NCI-H460 (cell line): ENCODE measurements at places on chromosomes 7 and 10. TPM values are rescaled to one million over a fixed set of nuclear protein-coding genes. Genes with fewer than 3 reads are reported as not detected.

PSD gene
- 0.29 and 0.32 TPM in 2 replicates for total RNA-seq

CFAP46 gene
- 2.1 and 2.7 TPM in 2 replicates for total RNA-seq

LBX1 gene
- total RNA-seq, result 0.10 and 0.12 TPM in 2 replicates

CHN2 gene
- total RNA-seq, result 3.3 and 3.6 TPM in 2 replicates

SPDYE2B gene
- not detected in 2 replicates for total RNA-seq

DNA sequence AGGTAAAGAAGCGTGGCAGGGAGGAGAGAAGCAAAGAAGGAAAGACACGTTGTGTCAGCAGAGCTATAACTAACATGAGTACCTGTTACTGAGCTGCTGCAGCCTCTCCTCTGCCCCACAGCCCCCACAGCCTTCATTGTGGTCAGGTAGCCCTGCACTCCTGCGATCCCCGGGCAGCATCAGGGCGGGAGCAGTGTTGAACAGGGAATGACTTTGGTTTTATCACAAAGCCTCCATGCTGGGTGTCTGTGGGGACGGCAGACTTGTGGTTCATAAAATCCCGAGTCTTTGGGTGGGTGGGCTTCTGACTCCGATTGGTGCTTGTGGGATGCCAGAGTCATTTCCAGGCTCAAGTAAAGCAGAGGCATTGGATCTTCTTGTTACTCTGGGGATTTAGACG, 14.8 kb upstream of the PRKAG2 start:
- no peak for DNase-seq

DNA sequence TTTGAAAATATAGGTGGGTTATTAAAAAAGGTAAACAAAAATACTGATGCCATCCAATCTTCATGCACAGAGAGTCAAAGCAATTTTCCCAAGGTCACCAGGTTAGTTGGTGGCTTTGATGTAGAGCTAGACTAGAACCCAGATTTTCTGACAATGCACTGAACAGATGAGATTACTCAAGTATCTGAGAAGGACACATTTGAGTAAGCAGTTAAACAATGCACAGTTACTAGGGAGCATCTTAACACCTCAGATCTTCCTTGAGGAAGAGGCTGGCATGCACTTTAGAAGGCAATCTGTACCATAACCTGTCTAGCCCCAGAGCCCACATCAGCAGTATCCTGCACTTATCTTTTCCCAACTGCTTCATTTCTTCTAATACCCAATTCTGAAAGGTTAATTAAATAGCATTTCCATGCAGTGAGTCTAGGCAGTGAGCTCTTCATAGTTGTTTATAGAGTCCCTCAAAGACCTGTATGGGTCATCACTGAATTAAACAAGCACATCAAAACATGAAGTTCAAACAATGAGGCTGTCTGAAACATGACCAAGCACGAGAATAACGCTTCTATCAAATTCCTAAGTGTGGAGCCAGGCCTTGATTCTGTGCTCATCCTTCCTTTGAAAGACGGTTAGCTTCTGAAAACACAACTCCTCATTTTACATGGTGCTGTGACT, 38.2 kb upstream of the ANK3 start:
- DNase-seq, result no peak

- DNase-seq, result no peak
Measured at GRCh38 chr10:128419466-128420019, 293.3 kb upstream of the MKI67 start.

DNA sequence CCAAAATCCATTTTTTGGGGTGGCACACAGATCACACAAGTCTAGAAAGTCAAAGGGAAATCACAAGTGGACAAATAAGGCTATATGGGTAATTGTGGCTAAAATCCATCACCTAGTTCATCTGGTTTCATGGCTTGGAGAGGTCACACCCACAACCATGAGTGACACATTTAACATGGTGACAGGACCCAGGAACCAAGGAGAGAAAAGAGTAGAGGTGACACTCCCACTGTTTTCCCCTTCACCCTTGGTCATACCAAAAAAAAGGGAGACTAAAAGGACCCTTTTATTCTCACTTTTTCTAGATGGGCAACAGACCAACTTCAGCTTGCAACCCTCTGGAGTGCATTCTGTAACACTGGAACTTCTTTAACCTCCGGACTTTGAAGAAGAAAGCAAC, 46.2 kb upstream of the ZNF107 start:
- no peak for DNase-seq

DNA sequence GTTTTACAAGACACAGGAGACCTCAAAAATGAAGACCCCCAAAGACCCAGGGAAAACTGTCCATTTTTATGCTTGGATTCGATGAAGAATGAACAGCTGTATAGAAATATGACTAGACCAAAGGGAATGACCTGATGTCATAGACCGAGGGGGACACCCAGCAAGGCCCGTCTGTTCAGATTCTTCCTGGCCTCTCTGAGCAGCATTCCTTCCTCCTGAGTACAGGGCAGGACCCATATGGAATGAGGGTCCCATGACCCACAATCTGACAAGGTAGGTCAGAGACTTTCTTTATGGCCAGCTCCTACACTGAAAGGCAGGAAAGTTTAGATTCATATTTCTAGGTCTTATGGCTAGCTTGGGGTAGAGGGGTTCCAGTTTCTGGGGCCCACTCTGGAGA, 356.0 kb downstream of the GATA3 start:
- DNase-seq, result no peak

DNA sequence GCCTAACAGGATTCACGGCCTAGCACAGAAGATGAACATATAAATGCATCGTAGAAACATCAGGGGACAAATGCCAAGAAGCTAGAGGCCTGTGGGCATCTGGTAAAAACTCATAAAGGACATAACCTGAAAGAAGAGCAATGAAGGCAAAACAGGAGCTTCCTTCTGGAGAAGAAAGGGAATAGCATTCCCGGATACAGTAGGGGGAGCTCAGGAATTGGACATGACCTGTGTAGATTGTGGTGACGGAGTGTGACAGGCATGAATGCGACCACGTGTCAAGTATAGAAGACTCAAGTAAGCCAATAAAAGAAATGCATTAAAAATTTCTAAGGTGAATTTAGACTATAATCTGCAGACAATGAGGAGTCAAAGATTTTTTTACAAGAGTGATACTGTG, 270.1 kb downstream of the AGMO start:
- DNase-seq, result no peak

DNA sequence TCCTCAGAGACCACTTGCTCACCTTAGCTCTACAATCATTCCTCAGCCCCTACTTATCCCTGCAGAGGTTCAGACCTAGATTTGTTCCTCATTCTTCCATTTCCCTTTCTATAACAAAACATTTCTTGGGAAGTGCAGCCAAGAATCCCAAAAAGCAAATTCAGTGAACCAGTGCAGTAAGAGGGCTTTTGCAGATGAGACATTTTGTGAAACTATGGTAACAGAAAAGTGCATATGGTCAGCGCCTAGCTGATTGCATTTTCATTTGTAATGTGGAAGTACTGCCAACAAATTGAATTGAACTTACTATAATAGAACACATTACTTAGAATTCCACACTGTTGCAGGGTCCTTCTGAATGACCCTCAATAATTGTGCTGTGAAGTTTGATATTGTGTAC, 18.6 kb downstream of the AGMO start:
- no peak for DNase-seq

GRCh38 chr7:70893971-70894715, 237.8 kb upstream of the GALNT17 start:
- DNase-seq, result no peak

- no peak for DNase-seq
Measured at GRCh38 chr7:70597066-70597465, 534.9 kb upstream of the GALNT17 start.

- no peak for DNase-seq
Measured at GRCh38 chr7:7236041-7236440, 53.7 kb downstream of the C1GALT1 start.

DNA sequence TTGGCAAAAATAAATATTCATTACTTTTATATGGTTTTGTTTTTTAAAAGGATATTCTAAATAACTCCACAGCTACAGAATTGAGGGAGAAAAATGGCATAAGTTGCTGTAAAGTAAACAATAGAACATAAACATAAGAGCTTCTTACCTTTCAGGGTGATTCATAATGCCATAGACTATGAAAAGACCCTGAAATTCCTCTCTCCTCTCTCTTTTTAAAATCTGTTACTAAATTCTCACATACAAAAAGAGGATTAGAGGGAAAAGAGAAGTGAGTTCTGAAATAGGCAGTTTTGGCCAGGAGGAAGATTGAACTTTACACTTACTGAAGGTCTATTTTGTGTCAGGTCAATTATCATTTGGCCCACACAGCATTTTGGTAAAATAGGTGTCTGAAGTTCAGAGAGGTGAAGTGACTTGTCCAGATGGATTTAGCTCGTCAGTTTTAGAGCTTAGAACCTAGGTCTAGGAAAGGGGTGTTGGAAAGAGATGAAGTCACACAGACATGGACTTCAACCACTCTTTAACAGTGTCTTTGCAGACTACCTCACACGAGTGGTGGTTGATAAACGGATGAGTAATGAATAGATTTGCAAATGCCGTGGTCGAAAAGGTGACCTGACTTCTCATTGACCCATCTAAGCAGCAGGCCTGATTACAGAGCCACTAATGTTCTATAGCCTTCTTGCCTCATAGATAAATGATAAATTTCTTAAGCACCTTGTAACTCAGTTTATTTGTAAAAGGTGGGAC, 190.6 kb upstream of the CCDC6 start:
- DNase-seq, result no peak
